Left ventricle myocardium inferior (tissue), 1 donor: ENCODE measurements at places on chromosomes 4 and X.

DNA sequence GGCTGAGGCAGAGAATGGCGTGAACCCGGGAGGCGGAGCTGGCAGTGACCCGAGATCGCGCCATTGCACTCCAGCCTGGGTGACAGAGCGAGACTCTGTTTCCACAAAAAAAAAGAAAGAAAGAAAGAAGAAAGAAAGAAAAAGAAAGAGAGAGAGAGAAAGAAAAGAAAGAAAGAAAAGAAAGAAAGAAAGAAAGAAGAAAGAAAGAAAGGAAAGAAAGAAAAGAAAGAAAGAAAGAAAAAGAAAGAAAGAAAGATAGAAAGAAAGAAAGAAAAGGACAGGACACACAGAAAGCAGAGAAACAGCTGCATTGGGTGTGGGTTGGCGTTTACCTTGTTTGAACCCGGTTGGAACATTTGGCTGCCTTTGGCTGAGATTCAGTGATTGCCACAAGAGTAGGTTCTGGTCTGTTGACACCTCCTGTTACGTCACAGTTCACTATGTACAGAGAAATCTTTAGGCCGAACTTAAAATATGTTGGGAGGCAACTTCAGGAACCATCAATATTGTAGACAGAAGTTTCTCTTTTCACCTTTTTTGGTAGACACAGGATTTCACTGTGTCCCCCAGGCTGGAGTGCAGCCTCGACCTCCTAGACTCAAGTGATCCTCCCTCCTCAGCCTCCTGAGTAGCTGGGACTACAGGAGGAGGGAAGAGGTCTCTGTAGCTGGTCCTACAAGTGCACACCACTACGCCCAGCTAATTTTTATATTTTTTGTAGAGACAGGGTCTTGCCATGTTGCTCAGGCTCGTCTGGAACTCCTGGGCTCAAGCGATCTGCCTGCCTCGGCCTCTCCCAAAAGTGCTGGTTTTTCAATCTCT, 16.3 kb upstream of the PLCXD1 start:
- DNase-seq: no peak

DNA sequence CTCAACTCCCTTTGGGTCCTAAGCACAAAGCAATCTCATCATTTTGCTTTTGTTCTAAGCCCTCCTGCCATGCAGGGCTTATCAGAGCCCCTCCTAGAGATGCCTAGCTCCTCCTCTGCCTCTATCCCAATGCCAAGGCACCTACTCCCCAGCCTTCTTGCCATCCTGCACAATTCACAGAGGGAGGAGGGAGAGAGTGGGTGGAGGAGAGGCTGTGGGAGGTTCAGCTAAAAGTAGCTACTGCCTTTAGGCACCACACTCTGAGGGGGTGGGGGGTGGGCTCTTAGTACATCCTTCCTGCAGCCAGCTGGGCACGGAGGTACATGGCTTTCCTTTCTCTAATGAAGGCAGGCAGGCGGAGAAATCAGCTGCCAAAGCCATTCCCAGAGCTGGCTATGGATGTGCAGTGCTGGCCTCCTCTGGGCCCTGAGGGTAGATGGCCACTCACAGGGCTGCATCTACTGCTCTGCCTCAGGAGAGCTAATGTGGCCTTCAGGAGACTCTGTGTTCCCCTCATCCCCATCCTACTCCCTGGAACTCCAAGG, 40.1 kb downstream of the ARHGEF9 start:
- no peak for DNase-seq

DNA sequence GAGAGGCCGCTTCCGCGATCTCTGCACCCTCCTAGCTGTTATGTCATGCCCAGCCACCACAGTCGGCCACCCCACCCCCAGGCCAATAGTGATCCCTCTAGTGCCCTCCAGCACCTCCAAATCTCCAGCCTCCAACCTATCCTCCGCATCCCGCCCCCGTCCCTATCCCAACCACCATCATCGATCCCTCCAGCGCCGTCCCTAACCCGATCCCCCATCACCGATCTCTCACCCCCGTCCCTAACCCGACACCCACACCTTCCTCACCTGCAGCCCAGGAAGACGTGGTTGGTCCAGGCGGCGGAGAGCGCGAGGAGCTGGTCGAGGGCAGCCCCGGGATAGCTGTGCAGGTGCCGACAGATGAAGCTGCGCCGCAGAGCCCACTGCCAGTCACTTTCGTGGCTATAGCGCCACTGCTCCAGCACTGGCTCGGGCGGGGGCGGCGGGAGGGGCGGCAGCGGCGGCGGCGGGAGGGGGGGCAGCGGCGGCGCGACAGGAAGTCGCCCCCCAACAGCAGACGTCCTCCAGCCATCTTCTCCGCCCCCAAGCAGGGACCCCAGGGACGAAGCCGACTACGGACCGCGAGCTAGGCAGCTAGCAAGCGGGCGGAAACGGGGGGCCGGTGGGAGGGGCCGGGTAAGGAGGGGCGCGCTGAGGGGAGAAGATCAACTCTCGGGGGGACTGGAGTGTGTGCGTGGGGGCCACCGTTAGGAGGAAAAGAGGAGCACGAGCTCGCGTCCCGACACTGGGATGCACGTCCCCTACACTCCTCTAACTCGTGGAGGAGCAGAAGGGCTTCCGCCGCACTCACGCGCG, 552 bp downstream of the NKRF start:
- DNase-seq: peak; percentile 19

DNA sequence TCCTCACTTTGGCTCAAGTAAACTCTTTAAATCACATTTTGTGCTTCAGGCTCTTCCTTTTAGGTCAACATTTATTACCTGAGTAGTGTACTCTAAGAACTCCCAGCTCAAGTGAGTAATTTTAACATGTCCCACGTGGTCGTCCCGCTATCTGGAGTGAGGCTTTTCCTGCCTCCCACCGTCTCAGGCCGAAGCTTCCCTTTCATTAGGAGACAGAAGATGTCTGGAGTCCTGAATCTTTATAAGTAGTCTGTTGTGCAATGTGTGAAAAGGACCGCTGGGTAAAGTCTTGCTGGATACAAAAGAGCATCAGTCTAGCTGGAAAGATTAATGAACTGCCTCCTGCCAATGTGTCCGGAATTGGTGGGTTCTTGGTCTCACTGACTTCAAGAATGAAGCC, 117.7 kb upstream of the NEIL3 start:
- no peak for DNase-seq

DNA sequence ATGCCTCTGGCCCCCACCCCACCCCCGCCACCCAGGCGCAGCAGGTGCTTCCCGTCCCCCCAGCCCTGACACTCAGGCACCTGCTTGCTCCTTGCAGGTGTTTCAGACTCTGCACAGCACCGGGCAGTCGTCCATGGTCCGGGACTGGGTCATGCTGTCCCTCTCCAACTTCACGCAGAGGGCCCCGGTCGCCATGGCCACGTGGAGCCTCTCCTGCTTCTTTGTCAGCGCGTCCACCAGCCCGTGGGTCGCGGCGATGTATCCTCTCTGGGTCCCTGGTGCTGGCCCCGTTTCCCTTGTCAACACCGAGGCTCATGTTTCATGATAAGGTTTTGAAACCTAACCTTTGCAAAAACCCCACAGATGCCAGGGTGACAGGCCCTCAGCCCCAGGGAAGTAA, 10.2 kb upstream of the MSANTD1 start:
- no peak for DNase-seq

DNA sequence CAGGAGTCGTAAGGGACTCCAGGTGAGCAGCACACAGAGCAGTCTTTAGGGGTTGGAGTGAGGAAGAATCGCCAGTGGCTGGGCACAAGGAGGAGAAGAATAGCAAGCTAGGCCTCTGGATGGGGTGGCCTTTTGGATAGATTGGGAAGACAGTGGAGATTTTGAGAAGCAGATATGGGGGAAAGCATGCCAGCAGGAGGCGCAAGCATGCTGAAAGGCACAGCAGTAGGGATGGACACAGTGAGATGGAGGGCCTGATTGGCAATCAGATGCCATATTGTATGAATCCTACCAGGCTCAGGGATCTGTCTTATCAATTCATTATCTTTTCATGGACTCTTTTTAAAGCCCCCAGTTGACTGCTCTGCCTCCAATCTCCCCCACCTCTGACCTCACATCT, 60.4 kb upstream of the MAGEA4 start:
- no peak for DNase-seq

DNA sequence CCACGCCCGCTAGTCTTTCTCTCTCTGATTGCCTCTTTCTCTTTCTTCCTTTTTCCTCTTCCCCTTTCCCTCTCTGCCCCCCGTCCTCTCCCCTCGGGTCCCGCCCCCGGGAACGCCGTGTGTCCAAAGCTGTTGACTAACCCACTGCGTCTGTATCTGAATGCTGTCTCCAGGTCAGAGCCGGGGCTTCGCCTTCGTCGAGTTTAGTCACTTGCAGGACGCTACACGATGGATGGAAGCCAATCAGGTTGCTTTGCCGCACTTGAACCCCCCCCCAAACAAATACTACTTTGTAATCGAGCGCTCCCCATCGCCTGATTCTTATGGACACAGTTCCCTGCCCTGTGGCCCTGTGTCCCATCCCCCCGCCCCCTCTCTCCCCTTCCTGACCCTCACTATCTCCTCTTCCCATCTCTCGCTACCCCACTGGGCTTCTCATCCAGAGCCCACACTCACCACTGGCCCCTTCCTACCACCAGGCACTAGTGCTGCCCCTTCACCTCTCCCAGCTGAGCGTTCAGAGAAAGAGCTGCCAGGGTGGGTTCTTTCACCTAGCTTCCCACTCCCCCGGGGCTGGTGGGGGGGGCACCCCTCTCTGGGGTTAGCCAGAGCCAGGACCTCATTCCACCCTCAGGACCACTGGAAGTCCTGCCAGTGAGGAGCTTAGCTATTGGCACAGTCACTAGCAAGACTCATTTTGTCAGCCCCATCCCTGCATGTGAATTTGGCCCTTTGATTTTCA, 18.6 kb upstream of the UBA1 start:
- DNase-seq: no peak

DNA sequence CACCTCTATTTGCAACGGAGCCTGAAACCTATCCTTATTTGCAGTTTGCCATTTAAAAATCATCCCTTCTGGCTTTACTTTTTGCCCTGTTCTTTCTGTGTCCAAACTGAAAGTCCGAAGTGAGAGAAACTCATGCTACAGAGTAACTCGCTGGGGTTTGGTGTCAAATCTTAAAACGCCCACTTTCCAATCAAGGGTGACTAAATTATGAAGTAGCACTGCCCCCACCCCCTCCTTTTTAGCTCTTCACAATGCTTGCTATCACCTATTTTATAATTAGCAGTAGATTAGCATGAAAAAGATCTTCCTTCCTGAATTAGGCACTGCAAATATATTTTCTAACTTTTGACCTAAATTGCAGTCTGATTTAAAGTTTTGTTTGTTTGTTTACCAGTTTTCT, 52.5 kb downstream of the VGLL1 start:
- DNase-seq: no peak

DNA sequence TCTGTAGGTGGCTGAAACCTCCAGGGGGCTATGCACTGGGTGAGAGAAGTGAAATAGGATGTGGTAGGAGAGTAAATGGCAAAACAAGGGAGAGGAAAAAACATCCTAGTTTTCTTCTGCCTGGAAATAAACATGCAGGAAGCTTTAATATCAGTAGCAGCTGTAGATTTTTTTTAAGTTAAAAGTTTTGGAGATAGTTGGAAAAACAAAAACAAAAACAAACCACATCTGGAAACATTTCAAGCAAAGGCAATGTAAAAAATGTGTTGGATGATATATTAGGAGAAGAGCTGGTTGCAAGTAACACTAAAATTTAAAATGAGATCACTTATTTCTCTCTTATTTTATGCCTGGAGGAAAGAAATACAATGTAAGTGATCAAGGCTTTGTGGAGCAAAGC, 388.0 kb downstream of the SPRY1 start:
- no peak for DNase-seq

GRCh38 chr4:109691411-109691920, 11.8 kb downstream of the CASP6 start:
- DNase-seq: no peak

GRCh38 chrX:129606918-129607317, 47.8 kb downstream of the APLN start:
- DNase-seq: no peak

- DNase-seq: no peak
These were observed 3.1 kb upstream of the FBXL5 start for GRCh38 chr4:15658136-15658770.

DNA sequence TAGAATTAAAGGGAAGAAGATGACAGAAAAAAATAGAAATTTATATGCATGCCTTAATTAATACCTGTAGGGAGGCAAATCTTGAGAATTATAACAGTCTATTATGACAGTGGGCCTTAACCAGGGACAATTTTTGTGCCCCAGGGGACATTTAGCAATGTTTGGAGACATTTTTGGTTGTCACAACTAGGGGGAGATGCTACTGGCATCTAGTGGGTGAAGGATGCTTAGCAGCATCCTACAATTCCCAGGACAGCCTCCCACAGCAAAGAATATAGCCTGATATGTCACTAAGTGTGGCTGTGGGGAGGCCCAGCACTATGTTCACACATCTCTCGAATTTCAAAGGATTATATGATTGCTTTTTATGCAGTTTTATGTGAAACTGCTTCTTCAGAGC, 10.5 kb downstream of the GPR82 start:
- no peak for DNase-seq

GRCh38 chr4:138291431-138291830, 49.3 kb upstream of the SLC7A11 start:
- no peak for DNase-seq

- no peak for DNase-seq
These were observed 49.8 kb upstream of the C1QTNF7 start for GRCh38 chr4:15378062-15378461.

DNA sequence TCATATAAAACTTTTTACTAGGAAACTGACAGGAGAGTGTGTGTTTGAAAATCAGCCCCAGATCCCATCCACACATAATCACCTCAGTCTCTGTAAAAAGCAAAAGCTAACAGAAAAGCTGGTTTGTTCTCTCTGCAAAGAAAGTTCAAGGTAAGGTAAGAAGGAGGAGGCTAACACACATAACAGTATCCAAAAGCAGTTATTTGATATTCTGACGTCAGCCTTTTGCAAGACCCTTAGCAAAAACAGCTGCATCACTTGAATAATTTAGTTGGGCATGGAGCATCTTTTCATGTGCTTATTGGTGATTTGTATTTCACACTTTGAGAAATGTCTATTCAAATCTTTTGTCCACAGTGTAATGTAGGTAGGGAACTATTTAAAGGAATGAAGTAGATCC, 5.5 kb downstream of the TCEAL9 start:
- no peak for DNase-seq

DNA sequence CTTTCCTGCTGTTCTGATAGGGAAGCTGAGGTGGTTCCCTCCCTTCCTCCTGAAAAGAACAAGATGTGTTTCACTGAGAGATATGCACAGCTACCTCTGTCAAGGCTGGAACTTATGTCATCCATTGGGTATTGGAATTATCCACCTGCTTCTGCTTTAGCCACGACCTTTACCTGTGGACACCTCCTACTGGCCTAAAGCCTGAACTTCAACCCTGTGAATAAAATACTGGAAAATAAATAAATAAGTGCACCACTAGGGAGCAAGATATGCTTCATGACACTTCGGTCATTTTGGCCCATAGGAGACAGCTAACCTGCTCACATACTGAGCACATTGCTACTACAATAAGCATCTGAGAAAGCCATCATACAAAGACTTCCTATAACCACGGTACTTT, 419.9 kb upstream of the NWD2 start:
- DNase-seq: no peak

- no peak for DNase-seq
These were observed 13.3 kb downstream of the TFE3 start for GRCh38 chrX:49029876-49030275.

GRCh38 chr4:148065075-148065474, 333.2 kb downstream of the ARHGAP10 start:
- DNase-seq: no peak

- no peak for DNase-seq
These were observed 10.5 kb downstream of the DCAF8L2 start for GRCh38 chrX:27600686-27601085.

- no peak for DNase-seq
These were observed 204.3 kb downstream of the PCDH7 start for GRCh38 chr4:30924495-30924894.

- no peak for DNase-seq
These were observed 173.9 kb downstream of the BMPR1B start for GRCh38 chr4:94931626-94932025.

- no peak for DNase-seq
These were observed 110.3 kb upstream of the ATOH1 start for GRCh38 chr4:93718233-93718632.
